ENCODE measurements at places on chromosomes 3 and 15.

DNA sequence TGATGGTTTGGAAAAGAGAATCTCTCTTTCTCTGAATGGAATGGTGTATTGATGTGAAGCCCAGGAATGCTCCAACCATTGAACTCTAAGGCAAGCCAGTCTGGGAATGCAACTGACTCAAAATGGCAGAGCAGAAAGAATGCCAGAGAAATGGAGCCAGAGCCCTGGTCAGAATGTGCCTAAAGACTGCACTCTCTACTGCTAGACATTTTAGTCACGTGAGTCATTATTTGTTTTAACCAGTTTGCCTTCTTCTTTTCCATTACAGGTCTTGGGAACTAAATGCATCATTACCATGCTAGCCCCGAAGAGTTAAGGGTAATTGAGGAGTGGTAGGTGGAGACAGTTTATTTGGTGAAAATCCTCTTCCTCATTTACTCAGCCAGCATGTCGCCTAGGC is 67.3 kb upstream of the TRIM42 start:
- no peak for DNase-seq

GRCh38 chr3:55607844-55608243 is 120.7 kb upstream of the WNT5A start:
- no peak for DNase-seq

DNA sequence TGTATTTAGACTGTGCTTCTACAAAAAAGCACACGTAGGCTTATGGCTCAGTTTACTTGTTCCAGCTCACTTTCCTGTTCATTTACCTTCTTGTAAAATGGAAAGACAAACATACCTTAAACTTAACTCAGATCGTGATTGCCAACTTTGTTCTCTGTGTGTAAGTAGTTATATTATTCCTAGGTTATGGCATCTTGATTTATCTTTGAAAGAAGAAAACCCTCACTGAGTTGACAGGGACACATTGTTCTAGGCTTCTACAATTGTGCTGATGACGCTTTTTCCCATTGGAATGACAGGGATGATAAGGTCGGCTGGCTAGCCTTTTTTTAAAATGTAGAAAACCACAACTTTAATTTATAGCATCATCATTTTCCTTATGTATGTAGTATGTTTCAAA is 140.7 kb downstream of the IGF1R start:
- no peak for DNase-seq

- no peak for DNase-seq
These were observed 30.0 kb downstream of the SHQ1 start for GRCh38 chr3:72818092-72818773.

DNA sequence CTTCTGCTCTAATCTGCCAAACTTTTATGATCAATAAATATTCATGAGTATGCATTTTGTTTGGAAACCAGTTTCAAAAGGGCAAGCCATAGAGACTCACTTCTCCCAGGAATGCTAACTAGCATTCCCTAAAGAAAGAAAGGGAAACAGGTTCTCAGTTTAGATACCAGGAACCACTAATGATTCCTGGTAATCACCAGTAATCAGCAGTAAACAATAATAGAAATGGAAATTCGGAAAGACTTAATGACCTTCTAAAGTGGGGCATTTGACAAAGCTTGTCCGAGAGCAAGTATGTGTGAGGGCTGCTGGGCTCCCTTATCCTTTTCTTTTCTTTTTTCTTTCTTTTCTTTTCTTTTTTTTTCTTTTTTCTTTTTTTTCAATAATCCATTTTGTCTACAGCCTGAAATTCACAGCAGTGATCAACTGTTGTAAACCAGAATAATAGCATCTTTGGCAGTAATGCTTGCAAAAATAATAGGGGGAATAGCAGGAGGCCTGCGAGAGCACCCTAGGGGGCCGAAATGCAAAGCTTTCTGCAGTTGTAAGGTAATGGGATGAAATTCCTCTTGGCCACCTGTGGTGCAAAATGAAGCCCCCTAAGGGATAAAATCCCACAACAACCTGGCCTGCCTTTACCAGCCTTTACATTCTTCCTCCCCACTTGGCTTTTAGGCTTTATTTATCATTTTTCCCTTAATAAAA is 253.2 kb downstream of the ZPLD1 start:
- no peak for DNase-seq

- no peak for DNase-seq
These were observed 186.9 kb downstream of the FAM43A start for GRCh38 chr3:194872669-194872977.

Measured in NCI-H1105 treated with DMSO at 0.1 percent for 48 hours (cell line).